Sigmoid colon (tissue), 7 donors: ENCODE measurements at places on chromosomes 5 and 9.
A peak's percentile ranks its signal among the peaks of the same experiment; 100 is the strongest.

DNA sequence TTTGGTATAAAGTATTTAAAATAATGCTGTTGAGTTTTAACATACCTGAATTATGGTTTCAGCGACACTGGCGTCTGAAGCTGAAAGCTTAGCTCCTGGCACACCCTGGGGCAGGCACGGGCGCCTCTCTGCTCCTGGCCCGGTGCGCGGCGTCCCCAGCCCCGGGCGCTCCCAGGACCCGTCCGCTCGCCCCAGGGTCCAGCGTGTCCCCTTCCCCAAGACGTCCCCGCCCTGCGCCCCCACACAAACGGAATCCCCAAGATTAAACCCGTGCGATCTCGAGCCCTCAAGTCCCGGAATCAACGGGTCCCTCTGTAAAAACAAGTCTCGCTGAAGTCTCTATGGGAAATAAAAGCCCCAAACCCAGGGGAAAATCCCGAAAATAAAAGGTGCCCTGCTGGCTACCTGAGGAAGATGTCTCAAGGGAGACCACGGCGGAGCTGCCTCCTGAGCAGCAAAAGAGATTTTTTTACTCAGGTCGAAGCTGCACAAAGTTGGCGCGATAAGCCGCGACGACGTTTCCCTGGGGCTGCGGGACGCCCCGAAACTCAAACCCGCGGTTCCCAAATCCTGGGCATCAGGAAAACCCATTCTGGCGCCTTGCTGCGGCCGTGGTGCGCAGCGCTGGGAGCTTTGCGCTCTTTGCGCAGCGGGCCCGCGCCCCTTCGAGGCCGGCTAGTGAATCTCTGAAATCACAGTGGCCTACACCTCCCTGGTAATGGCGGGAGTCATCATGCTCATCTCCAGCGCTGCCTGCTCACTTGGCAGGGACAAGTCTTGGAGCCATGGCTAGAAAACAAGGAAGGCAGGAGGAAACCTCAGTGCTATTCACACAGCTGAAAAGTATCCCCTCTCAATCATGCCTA, 6.3 kb upstream of the IFNA8 start:
- DNase-seq, result no peak

- DNase-seq, result no peak
These were observed 41.5 kb downstream of the EDIL3 start for GRCh38 chr5:84343171-84343570.

DNA sequence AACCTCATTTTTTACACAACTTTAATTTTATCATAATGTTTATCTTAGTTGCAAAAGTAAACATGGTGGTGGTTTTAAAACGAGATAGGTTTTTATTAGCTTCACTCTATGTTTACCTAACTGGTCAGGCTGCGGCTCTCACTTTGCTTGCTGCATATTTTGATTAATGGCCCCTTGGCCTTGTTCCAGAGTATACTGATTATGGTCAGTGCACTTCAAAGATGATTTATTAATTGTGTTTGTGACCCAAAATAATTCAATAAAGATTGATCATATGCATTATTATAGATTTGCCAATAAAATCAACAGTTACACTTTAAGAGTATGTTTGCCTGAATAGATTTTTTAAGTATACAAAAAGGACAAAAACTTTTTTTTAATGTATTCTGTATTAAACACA, 188.0 kb downstream of the XRCC4 start:
- no peak for DNase-seq

- DNase-seq, result no peak
These were observed 137.9 kb downstream of the KIAA0825 start for GRCh38 chr5:94480486-94480885.

DNA sequence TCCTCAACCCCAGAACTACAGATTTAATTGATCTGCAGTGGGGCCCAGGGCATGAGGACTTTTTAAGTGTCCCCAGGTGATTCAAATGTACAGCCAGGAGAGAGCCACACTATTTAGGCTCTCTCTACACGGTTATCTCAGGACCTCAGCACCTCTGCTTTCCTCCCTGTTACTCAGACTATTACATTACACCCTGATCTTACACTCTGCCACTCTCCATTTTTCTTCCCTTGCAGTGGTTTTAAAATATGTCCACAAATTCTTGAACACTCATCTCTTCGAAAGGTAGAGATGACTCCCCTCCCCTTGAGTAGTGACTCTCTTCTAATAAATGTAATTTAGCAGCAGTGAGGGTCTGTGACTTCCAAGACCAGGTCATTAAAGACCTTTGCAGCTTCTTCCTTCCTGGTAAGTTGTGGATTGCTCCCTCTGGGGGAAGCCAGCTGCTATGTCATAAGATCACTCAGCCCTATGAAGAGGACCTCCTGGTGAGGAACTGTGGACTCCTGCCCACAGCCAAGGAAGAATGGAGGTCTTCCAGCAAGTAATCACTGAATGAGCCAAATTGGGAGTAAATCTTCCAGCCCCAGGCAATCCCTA, 87.5 kb upstream of the SSBP2 start:
- DNase-seq, result no peak

DNA sequence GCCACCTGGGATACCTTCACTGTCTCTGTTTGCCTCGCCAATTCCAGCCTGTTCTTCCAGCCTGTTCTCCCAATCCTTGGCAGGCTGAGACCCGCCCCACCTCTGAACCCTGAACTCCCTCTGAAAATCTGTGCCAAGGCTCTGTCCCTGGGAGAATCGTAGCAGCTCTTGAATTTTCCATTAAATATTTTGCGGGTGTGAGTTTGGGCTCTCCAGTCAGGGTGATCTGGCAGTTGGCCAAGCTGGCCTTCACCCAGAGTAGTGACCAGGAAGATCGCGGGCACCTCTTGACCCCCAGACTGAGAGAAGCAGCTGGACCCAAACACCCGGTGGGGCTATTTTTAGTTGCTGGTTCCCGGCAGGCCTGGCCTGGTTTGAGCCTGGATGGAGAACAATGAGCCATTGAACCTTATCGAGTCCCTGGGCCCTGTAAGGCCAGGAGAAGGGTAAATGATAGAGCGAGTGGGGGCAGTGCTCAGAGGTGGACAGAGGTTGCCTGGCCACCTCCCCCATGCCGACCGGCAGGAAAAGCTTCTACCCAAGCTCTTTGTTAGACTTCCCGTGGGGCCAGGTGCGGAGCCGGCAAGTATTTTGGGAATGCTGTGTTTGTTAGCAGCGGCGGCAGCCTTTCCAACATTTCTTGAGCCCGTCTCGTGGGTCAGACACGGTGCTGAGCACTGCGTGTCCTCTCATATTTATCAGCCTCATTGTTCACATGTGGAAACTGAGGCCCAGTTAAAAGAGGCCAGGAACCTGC, 146.2 kb downstream of the RGS3 start:
- DNase-seq, result peak; percentile 85

DNA sequence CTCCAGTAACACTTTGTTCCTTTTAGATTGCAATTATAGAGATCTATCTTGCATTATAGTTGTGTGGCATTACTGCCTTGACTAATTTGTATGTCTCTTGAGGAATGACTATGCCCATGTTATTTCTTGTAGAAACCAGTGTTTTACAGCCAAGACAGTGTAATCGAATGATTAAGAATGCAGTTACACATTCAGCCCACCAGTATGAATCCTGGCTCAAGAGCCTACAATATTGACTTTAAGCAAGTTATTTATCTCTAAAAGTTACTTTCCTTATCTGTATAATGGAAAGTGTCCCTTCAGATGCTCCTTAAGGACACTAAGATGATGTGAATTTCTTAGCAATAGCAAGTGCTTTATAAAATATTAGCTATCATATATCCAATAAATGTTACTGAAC, 9.7 kb upstream of the SNX24 start:
- no peak for DNase-seq

DNA sequence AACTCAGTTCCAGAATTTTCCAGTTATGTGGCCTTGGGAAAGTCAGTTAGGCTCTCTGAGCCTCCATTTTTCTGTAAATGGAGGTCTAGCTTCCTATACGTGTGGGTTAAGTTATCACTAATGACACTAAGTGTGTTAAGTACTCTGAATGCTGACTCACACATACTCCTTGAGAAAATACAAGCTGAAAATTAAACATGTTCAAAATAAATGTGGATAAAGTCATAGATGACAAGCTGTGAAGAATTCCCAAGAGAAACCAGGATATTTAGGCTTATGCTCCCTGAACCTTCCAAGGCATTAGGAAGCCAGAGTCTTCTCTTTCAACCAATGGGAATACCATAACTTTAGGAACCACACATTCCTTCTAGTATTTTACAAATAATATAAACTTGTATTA, 58.1 kb downstream of the ABCA1 start:
- DNase-seq, result no peak

DNA sequence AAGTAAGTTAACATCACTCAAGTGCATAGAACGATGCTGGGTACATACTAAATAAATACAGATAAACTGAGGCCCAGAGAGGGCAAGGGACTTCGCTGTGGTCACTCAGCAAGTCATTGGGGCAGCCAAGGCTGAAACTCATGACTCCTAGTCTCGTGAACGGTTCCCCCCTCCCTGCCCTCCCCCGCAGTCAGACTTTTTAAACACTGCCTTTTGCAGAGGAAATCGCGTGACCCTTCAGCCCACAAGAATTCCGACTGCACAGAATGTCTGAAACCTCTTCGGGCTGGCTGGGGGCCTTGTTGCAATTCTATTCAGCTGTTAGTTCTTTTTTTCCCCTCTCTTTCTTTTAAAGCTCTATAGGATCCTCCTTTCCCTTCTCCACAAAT, 28.1 kb downstream of the NEK6 start:
- peak; percentile 95 for DNase-seq

DNA sequence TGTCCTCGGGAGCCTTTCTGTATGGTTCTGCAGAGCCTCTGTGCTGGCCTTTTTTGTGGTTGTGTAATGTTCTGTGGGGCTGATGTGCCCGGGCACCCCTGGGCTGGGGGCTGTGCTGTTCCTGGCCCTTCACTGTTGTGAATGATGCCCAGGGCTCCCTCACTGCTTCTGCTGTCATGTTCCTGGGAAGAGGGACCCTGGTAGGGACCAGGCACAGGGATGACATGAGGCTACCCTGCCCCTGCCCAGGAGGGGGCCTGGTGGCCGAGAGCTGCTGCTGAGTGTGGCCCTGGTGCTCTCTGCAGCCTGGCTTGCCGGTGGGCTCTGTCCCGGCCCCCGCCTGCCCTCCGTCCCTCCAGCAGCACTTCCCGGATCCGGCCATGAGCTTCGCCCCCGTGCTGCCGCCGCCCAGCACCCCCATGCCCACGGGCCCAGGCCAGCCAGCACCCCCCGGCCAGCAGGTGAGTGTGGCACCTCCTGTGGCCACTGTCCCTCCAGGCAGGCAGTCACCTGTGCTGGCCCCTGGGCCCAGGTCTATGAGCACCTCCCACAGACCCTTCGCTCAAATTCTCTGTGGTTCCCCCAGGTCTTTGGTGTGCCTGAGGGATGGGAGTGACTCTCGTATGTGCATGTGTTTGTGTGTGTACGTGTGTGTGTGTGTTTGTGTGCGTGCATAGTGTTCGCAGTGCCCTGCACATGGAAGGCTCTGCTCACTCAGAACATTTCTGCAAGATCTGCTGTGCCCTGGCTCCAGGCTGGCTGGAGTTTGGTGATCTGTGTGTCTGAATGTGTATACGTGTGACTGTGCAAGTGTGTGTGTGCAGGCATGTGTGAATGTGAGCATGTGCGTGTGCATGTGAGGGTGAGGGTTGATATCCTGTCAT, 72.3 kb downstream of the WNK2 start:
- DNase-seq, result peak; percentile 57

DNA sequence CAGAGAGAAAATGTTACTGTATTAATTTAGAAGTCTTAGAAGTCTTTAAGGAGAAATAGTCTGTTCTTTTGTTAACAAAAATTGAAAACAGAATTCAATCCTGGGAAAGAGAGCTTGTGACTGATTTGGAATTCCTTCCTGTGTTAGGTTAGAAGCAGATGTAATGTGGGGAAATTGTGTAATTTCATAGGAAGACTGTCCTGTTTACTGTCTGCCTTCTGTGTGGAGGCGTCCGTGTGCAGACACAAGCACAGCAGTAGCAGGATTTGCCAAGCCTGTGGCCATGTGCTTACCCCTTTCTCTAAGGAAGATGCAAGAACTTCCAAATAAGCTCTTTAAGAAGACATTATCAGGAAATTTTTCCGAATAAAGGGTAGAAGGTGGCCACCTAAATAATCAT, 36.7 kb upstream of the F2R start:
- no peak for DNase-seq

DNA sequence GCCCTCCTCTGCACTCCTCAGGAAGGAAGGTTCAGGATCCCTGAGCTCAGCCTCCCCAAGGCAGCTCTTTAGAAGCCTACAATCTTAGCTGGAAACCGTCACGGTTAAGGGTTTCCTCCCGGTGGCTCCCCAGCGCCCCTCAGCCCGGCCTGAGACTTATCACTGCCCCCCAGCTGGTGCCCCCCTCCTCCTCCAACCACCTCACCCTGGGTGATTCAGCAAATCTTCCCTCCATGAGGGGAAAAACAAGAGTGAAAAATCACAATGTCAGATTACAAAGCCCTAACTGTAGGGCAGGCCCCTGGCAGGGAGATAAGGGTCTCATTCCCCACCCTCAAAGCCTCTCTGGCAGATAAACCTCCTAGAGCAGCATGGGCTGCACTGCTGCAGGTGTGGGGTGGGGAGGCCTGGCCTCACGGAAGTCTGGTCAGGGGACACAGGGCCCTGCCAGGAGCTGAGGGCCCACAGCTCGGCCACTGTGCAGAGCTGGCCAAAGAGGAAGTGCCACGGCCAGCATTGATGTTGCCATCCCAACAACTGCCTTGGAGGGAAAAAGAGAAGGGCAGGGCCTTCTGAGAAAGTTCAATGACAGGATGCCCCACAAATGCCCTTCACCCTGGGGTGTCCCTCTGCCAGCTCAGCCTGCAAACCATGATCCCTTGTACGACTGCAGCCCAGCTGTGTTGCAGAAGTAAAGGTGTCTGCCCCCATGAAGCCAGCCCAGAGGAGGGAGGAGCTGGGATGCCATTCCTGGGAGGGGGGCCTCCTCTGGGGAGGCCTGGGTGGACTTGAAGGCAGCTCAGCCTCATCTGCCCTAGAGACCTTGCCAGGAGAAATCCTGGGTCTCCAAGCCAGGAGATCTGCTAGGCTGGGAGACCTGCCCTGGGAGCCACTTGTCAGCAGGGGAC, 25.9 kb downstream of the GFI1B start:
- DNase-seq, result no peak

DNA sequence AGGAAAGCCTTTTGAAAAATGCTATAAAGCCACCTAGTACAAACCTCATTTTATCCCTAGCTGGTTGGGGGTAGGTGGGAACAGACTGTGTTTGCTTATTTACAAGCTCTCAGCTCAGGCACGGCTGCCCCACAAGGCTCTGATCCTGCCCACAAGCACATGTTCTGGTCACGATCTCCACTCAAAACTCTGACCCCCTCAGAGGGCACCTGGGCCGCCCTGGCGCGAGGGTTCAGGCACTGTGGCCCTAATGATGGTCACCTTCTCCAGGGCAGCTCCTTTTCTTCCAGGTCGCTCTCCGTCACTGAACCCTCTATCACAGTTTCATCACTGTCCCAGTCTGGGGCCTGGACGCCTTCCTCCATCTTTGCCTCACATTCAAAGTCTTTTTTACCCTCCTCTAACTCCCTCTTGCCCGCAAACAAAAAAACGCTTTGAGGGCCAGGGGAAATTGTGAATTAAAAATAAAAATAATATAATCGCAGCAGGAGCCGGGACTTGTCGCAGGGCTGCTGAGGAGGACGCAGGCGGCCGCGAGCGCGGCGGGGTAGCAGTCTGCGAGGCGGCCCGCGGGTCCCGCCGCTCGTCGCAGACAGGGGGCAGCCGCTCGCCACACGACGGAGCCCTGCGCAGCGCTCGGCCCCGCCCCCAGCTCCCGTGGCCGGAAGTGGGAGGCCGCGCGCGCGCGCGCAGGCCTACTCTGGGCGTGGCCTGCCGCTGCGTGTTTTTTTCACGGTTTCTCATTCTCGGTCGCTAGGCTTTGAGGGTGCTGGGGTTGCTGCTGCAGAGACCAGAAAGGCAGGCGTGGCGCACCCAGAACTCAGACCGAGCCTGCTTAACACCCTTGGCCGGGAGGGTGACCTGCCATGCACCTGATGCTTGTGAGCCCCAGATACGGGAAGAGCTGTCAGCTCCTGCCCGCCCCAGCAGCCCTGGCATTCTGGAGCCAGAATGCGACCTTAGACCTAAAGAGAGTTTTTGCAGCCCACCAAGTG, at the start of gene ANKRD31:
ANKRD31 (minus strand) TSS at position 557 of the 995 bp plus-strand sequence; CDS start at position 365, 192 bp downstream.
- DNase-seq, result peak; percentile 90
